Activated CD4-positive, alpha-beta T cell treated with anti-CD3 and anti-CD28 coated beads for 36 hours (primary cell): ENCODE measurements at places on chromosomes 12 and 14. TPM values are rescaled to one million over a fixed set of nuclear protein-coding genes. Genes with fewer than 3 reads are reported as not detected.

The PGF gene
- 0.09 TPM for total RNA-seq

The PIK3C2G gene
- not detected for total RNA-seq

The LMO3 gene
- total RNA-seq: not detected

The AQP6 gene
- not detected for total RNA-seq

The SLC2A3 gene
- total RNA-seq: 511 TPM

The STAB2 gene
- total RNA-seq: not detected

The CCDC197 gene
- total RNA-seq: 0.34 TPM

The TUNAR gene
- total RNA-seq: not detected

The ASB2 gene
- total RNA-seq: 25.5 TPM

The CLEC12A gene
- not detected for total RNA-seq

The IAPP gene
- total RNA-seq: not detected

The TAMALIN gene
- total RNA-seq: 11.5 TPM

The PACS2 gene
- 32.9 TPM for total RNA-seq

The VDR gene
- 108 TPM for total RNA-seq

The HNRNPC gene
- total RNA-seq: 1,155 TPM

The FLRT2 gene
- total RNA-seq: not detected

The CCDC177 gene
- not detected for total RNA-seq

The TEX52 gene
- 0.16 TPM for total RNA-seq

The ABCD2 gene
- total RNA-seq: 2.1 TPM

The ADSS1 gene
- 3.2 TPM for total RNA-seq

The ARHGEF25 gene
- 2.2 TPM for total RNA-seq

The GTF2H3 gene
- 60.4 TPM for total RNA-seq

The OR10P1 gene
- not detected for total RNA-seq

The TBK1 gene
- 15.4 TPM for total RNA-seq

The OTOGL gene
- not detected for total RNA-seq

The SERPINA3 gene
- not detected for total RNA-seq

The CCNT1 gene
- 85.1 TPM for total RNA-seq

The PPFIA2 gene
- not detected for total RNA-seq

The TMEM30B gene
- total RNA-seq: 2.1 TPM

The ZNF891 gene
- 1.9 TPM for total RNA-seq

The C14orf180 gene
- total RNA-seq: not detected

The IL22 gene
- total RNA-seq: 1.4 TPM

The BCL11B gene
- 62.1 TPM for total RNA-seq

The SLCO1B1 gene
- not detected for total RNA-seq

The RNASE3 gene
- total RNA-seq: not detected

The ATG2B gene
- total RNA-seq: 13.5 TPM

The PRMT5 gene
- total RNA-seq: 151 TPM

The ESRRB gene
- total RNA-seq: 0.14 TPM

The GRIP1 gene
- 2.4 TPM for total RNA-seq

The GPR132 gene
- total RNA-seq: 27.7 TPM

The LAG3 gene
- 93.9 TPM for total RNA-seq
